Pancreas (tissue), 10 donors: ENCODE measurements at places on chromosomes 2 and 18. TPM values are rescaled to one million over a fixed set of nuclear protein-coding genes. Genes with fewer than 3 reads are reported as not detected.

Gene ERFE
- total RNA-seq = 0.29 TPM

DNA sequence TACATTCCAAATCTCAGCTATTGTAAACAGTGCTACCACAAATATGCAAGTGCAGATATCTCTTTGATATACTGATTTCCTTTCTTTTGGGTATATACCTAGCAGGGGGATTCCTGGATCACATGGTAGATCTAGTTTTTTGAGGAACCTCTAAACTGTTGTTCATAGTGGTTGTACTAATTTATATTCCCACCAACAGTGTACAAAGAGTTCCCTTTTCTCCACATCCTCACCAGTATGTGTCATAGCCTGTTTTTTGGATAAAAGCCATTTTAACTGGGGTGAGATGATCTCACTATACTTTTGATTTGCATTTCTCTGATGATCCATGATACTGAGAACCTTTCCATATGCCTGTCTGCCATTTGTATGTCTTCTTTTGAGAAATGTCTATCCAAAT, 6.3 kb upstream of the CCNT2 start:
- no peaks in the 10 kb centered on the region for H3K27me3 ChIP-seq
- no peak overlapping the region for H3K27ac ChIP-seq
- no peaks in the 10 kb centered on the region for H3K36me3 ChIP-seq

GRCh38 chr18:55635439-55635838, 47.4 kb upstream of the TCF4 start:
- no peak overlapping the region for H3K4me3 ChIP-seq
- H3K36me3 ChIP-seq = no peaks in the 10 kb centered on the region
- DNase-seq = no peak
- H3K27me3 ChIP-seq = no peaks in the 10 kb centered on the region
- H3K27ac ChIP-seq = no peak overlapping the region

- no peaks in the 10 kb centered on the region for H3K36me3 ChIP-seq
- H3K27ac ChIP-seq = no peak overlapping the region
- H3K4me3 ChIP-seq = no peak overlapping the region
- no peaks in the 10 kb centered on the region for H3K4me1 ChIP-seq
- no peaks in the 10 kb centered on the region for H3K27me3 ChIP-seq
Measured at GRCh38 chr2:198587240-198587639, 782.8 kb downstream of the PLCL1 start.

- H3K4me1 ChIP-seq = no peaks in the 10 kb centered on the region
Measured at GRCh38 chr2:201880993-201881611, 74.8 kb downstream of the CDK15 start.

GRCh38 chr2:127400897-127401756, 13.4 kb upstream of the MAP3K2 start:
- no peak overlapping the region for H3K4me3 ChIP-seq
- DNase-seq = no peak
- H3K4me1 ChIP-seq = no peaks in the 10 kb centered on the region
- H3K27me3 ChIP-seq = no peaks in the 10 kb centered on the region
- H3K36me3 ChIP-seq = no peaks in the 10 kb centered on the region
